ENCODE measurements at places on chromosomes 2 and 18.

DNA sequence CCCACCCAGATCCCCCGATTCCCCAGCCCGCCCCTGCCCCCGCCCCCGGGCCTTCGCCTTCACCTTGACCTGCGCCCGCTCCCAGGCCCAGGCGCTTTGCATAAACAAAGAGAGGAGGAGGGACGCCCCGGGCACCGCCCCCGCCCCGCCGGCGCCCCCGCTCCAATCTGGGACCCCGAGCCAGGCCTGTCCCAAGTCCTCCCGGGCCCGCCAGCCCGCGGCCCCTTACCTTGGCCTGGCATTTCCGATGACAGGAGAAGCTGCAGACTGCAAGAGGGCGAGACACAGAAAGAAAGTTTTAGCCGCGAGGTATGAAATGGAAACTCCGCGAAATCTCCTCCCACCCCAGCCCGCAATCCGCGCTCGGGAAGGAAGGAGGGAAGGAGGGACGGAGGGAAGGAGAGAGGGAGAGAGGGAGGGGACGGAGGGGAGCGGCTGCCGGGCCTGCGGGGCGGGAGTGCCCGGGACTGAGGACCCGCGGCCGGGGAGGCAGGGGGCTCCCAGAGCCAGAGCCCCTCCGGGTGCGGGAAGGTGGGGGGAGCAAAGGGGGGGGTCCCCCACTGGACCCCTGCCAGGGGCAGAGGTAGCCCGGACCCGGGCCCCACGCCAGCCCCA lies 24.2 kb downstream of the TNS1 start:
- DNase-seq: no peak

DNA sequence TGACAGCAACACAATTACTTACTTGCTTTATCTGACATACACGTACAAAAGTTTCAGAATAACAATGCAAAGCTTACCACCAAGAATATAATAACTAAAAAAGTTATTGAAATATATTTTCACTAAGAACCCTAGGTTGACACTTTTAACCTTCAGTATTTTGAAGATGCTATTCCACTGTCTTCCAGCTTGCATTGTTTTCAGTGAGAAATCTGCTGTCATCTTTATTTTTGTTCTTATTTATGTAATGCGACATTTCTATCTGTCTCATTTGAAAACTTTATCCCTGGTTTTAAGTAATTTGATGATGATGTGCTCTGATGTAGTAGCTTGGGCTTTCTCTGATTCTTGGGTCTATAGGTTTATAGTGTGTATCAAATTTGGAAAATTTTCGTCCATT lies 165.0 kb upstream of the SMIM21 start:
- no peak for DNase-seq

DNA sequence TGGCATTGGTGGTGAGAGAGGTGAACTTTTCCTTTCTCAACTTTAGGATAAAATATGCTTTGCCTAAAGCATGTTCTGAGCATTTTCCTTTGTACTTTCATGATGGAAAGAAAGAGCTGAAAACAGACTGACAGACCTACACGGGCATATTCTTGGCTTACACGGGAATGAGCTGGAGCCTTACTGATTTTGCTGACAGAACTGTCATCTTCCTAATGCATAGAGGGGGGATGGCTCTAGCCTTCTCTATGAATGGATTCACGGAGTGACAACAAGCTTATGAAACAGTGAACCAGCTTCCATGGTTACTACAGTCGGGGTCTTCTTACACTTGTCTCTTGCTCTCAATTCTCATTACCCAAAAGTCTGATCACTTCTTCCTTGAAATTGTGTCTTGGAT lies 32.2 kb downstream of the FSHR start:
- DNase-seq: no peak

GRCh38 chr2:195307751-195308150 lies 349.3 kb upstream of the SLC39A10 start:
- no peak for DNase-seq

- no peak for DNase-seq
Measured at GRCh38 chr2:85669549-85669948, 1.6 kb upstream of the SFTPB start.

DNA sequence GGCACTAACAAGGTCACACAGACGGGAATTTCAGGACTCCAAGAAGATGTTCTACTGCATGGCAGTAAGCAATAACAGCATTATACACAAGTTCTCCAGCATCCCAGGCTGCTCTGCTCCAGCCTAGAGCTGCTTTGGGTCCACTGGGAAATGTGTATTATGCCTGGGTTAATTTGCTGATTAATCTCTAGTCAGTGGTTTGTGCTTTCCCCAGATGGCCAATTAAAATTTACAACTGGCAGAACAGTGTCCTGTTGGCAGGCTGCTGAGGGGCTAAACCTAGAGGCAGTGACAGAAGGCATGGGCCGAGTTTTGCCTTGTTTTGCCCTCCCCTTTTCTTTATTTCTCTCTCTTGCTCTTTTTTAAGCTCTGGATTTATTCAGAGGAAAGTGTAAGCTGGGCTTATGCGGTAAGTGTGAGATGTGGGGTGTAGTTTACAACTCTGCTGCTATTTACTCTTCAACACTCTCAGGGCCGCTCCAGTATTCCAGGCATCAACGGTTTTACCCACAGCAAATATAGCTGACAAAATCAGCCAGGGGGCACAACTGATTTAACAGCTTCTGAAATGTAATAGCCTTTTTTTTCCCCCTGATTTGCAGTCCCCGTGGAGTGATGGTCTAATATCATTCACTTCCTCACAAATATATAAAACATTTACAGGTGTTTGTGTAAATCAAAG lies 348.0 kb downstream of the GPD2 start:
- DNase-seq: no peak

DNA sequence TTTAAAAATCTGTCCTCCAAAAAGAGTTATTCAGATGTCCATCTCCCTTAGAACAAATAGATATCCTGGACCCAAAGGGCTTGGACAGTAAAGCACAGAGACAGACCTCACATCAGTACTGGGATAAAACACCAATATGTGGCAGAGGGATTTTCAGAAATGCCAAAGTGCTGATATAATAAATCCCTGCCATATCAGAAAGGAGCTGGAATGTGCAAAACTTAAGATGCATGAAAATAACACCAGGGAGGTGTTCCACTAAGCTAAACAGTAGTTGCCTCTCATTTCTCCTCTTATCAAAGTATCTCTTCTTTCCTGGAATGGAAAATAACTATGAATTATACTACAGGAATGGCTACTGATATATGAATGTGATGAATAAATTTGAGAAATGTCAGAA lies 13.2 kb downstream of the USP40 start:
- no peak for DNase-seq

- DNase-seq: no peak
Measured at GRCh38 chr2:232898592-232899543, 28.8 kb downstream of the SNORC start.

DNA sequence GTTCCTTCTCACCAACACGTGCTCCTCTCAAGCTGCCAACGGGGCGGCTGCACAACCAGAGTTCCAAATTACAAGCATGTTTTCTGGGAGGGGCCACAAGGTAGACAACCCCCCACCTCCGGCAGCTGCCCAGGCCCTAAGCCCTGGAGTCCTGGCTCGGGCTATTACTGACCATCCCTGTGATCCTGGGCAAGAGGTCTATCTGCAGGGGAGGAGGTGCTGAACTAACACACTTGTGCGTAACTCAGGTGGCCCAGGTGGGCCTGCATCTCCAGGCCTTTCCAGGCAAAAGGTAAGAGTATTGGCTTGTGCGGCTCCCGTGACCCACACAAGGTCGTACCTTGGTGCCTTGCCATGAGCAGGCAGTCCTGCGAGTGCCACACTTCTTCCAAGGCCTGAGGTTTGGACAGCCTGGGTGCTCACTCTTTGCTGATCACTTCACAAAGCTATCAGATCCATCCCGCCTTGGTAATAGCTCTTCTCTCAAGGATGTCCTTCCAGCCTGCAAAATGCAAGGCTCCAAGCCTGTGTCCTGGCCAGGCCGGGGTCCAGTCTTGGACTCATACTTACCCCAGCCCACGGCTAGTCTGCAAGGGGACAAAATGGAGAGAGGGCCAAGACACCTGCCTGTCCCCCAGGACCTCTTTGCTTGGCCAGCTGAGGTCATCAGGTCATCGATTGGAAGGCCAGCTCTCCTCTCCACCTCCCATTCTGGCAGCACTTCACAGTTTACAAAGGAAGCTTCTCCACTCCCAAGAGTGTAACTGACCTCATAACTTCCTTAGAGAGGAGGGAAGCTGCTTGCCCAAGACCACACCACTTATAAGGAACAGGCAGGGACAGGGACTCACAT lies 33.9 kb downstream of the ADRA2B start:
- no peak for DNase-seq

GRCh38 chr2:11540148-11540995 lies 6.5 kb downstream of the GREB1 start:
- DNase-seq: no peak

GRCh38 chr2:46157072-46157965 lies 139.9 kb upstream of the EPAS1 start:
- DNase-seq: no peak

DNA sequence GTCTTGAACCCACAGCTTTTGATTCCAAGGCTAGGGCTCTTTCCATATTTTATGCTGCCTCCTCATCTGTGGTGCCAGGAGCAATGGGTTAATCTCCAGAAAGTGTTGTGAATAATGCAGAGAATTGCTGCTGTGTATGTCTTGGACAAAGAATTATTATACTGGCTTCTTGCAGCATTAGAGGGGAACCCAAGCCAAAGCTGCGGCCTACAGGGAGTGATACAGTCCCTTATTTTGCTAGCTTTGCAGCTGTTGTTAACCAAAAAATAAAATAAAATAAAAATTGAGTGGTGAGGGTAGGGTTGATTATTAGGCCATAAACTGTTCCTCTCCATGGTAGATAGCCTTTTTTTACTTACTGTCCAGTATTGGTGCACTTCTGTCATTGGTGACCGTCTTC lies 16.7 kb downstream of the WIPF1 start:
- peak; percentile 31 for DNase-seq

DNA sequence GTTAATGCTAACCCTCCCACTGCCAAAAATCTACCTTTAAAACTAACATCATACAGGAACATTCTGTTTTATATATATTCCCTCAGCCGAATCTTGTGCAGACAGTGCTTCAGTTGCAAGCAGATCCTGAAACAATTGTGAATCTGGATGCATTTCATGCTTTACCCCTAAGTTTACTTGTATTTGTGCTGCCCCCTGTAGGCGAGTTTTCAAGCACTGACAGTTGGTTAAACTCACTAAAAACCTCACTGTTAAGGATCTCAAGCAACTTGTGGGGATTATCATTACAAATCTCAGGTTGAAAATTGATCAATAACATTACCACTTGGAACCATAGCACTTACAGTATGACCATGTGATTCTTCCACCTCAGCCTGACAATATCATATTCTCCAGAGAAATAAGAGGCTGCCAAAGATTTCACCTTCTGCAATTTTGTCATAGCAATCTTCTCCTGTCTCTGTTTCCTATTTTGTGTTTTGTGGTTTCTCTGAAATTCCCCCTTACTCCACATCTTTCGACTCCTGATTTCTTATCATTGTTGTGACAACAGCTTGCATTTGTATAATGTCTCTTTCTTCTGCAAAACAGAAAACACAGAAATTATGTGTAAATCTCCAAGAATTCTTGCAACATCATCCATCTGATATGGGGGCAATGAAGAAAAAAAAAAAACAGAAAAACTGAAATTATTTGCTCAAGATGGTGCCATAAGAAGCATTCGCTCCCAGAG lies 354.6 kb upstream of the SETBP1 start:
- no peak for DNase-seq

DNA sequence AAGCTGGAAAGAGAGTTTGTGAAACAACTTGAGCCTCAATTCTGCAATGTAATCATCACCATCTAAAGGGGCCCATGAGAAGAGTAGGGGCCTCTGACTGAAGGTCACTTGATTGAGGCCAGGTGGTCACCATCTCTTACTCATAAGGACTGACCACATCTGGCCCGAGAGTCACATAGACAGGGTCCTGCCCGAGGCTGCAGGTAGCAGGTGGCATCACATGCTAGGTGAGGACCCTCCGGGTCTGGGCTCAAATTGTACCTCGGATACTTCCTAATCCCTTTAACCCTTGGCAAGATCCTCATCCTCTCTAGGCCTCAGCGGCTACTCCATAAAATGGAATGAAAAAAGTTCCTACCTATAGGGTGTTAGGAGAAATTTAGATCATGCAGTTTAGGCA lies 16.7 kb downstream of the FHL2 start:
- no peak for DNase-seq

DNA sequence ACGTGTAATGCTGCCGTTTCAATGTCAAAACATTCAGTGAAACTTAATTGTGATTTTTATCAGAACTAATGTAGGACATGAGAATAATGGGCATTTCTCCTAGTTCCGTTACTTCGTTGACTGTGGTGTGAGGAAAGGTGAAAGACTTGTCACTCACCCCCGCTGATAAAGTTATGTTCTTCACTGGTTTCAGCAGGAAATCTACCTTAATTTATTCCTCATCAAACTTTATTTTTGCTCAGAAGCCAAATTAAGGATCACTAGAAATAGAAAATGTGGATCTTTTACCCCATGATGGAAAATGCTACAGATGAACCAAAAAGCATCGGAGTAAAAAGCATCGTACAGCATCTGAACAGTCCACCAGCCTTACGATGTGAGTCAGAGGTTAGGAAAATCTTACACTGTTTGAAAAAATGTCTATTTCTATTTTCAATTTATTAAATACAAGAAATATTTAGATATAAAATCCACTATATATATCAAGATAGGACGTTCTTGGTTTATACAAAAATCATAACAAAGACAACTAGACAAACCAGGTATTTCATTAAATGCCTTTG lies 1.0 kb upstream of the ROCK1 start:
- DNase-seq: no peak

- no peak for DNase-seq
Measured at GRCh38 chr2:105576050-105576439, 168.7 kb upstream of the NCK2 start.

DNA sequence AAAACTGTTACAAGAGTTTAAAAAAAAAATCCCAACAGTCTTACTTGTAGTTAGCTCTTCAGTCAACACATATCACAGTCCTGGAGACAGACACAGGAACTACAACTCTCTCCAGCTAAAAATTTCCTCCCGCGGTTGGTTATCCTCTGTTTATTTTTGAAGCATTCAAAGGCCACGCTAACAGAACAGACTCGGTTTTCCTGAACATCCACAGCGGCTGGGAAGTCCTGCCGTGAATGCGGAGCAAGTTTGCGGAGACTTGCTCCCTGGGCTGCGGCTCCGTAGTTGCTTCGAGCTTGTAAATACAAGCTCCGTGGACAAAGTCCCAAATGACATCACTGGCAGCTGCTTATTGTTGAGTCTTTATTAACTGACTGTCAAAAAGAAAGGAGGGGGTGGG lies at the start of gene NCKAP5:
TSS of gene NCKAP5 (minus strand) at position 292 of the 400 bp plus-strand sequence. CDS start 50,937 bp downstream, outside the sequence.
- DNase-seq: peak; percentile 30
